Lung (tissue), 17 donors: ENCODE measurements at places on chromosomes 5 and 9. TPM values are rescaled to one million over a fixed set of nuclear protein-coding genes. Genes with fewer than 3 reads are reported as not detected.

- DNase-seq: peak; percentile 45
Measured at GRCh38 chr5:149445739-149446369, 66.8 kb upstream of the IL17B start.

- DNase-seq: no peak
Measured at GRCh38 chr5:169089343-169089742, 211.6 kb downstream of the SLIT3 start.

DNA sequence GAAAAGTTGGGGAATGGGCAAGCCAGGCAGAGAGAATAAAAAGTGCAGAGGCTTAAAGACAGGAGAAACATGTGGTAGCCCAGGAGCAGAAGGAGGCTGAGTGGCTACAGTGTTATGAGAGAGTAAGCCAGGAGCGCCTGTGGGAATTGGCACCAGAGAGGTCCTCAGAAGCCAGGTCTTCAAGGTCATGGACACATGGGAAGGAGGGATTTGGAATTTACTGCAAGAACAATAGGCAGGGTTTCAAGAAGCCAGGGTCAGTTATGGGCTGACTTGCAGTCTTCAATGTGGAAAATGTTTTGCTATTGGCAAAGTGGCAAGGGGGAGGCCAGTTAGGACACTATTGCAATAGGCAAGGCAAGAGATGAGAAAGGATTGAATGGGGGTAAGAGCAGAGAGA lies 29.3 kb downstream of the ERAP1 start:
- no peak for DNase-seq

GRCh38 chr9:84277646-84278045 lies 62.9 kb downstream of the SLC28A3 start:
- DNase-seq: no peak

- DNase-seq: no peak
Measured at GRCh38 chr9:20564650-20565049, 57.6 kb downstream of the MLLT3 start.

- DNase-seq: no peak
Measured at GRCh38 chr5:62596691-62597090, 18.1 kb downstream of the LRRC70 start.

DNA sequence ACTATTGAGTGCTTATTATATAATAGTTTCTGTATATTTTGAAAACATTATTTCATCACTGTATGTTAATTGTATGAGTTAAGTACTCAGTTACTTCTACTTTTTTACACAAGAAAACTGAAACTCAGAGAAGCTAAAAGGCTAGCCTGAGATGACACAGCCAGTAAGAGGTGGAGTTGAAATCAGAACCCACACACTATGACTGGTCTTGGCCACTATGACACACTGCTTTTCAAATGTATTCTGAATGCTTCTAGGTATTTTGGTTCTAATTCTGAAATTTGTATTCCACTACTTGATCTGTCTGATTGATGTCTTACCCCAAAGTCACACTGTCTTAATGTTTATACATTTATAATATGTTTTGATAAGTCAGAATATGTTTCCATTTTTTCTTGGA lies 181.8 kb downstream of the ZDHHC21 start:
- DNase-seq: no peak

- no peak for DNase-seq
Measured at GRCh38 chr5:149162401-149163084, 21.2 kb downstream of the ABLIM3 start.

DNA sequence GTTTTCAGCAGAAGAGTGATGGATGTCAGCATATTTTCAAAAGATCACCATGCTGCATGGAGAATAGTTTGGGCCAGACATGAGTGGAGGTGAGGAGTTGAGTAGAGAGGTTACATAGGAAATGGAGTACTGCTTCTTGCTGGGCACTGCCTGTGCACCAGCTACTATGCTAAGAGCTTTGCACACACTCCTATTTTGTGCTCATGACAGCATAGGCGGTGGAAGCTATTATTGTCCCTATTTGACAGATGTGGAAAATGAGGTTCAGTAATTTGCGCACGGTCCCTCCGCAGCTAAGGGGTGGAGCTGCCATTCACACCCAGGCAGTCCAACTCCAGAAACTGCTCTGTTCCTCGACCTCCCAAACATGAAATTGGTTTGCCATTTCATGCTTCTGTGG lies 67.8 kb downstream of the ENTREP1 start:
- no peak for DNase-seq

- no peak for DNase-seq
Measured at GRCh38 chr9:27627188-27627564, 53.9 kb upstream of the C9orf72 start.

DNA sequence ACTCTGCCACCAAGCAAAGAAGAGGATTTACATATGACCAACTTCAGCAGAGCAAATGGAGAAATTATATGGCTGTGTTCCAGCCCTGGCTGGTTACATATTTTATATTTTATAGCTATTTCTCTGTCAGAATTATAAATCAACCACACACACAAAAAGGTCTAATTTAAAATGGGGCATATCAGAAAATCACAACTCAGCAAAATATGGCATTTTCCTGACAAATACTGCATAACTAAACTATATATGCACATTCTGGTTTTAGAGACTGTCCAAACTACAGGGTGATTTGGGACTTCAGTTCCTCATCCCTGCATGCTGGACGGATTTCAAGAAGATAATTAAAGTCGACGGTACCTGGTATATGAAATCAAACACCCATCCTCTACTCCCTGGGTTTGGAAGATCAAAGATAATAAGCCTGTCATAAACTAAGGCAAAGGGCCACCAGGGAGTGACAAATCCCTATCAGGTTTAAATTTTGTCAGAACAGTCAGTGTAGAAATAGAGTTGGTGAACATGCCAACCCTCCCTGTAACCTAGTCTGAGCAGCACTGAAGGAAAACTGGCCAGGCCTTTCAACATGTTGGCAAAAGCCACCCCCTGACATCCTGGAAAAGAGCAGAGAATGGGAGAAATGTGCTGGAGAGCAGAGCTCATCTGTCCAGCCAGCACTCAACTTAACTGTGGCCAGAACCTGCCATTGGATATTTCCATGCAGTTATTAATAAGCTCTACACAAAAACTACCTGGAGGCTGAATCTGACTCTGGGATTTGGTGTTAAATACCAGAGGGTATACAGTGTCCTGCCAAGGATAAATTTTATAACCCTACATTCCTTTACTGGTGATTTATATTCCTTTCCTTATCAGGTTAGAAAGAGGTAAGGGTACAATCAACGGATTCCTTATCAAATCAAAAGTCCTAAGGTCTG lies 235.7 kb downstream of the ENC1 start:
- no peak for DNase-seq

GRCh38 chr5:175082866-175083590 lies 358.6 kb downstream of the MSX2 start:
- DNase-seq: no peak

The PHF24 gene
- 0.48 TPM for total RNA-seq

The LCN9 gene
- total RNA-seq: not detected

The CANX gene
- total RNA-seq: 340 TPM

The ANKRD34B gene
- not detected for total RNA-seq
